ENCODE measurements at places on chromosomes 2 and 18. TPM values are rescaled to one million over a fixed set of nuclear protein-coding genes. Genes with fewer than 3 reads are reported as not detected.

- peak; percentile 73 for DNase-seq
Observed at GRCh38 chr2:216838151-216838550, 21.7 kb downstream of the TNP1 start.

DNA sequence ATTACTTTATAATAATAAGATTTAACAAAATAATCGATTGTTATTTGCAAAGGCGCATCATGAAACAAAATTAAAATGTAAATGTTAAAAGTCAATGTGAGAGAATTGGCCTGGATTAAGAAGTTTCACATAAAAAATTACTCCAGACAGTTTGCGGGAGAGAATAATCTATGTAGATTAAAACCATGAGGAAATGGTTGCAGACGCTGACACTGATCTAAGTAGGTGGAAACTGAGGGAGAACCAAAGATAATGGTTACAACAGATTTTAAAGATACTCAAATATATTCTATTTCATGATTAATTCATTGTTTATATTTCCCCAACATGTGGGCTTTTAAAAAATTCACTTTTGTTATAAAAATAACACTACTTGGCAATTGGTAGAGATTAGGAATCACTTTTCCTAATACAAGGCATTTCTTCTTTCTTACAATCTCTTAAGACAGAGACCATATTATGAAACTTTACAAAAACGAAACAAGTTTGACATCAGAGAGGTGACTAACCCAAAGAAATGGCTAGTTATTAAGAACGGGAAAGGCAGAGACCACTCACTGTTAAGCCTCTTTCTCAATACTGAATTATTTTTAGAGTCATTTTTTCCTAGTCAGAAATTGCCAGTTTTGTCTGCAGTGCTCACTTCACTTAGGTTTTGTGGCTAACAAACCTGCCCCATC lies 1.6 kb downstream of the KANSL1L start:
- DNase-seq: no peak

- no peak for DNase-seq
Observed at GRCh38 chr2:12921321-12921720, 204.6 kb downstream of the TRIB2 start.

- no peak for DNase-seq
Observed at GRCh38 chr2:63903003-63903402, 61.3 kb downstream of the UGP2 start.

- DNase-seq: no peak
Observed at GRCh38 chr18:50276452-50276851, 4.9 kb downstream of the MBD1 start.

GRCh38 chr2:10062931-10063365 lies 17.3 kb downstream of the CYS1 start:
- DNase-seq: no peak

Gene IRS1
- 12.4 TPM for total RNA-seq
